ENCODE measurements at places on chromosomes 1 and 21.

GRCh38 chr1:171739656-171740055 is 2.2 kb downstream of the VAMP4 start:
- H3K4me1 ChIP-seq = peaks cover 49% of the 10 kb centered on the region
- DNase-seq = no peak
- H3K4me3 ChIP-seq = peak overlapping the region; percentile 42
- peaks cover 19% of the 10 kb centered on the region for H3K36me3 ChIP-seq
- H3K27me3 ChIP-seq = no peaks in the 10 kb centered on the region

GRCh38 chr1:173015629-173016028 is 35.1 kb downstream of the TNFSF18 start:
- no peak overlapping the region for H3K4me3 ChIP-seq
- H3K27me3 ChIP-seq = no peaks in the 10 kb centered on the region
- H3K36me3 ChIP-seq = no peaks in the 10 kb centered on the region
- H3K27ac ChIP-seq = no peak overlapping the region
- DNase-seq = no peak
- H3K4me1 ChIP-seq = peaks cover 8% of the 10 kb centered on the region

GRCh38 chr1:153774780-153775457 is at the start of gene SLC27A3:
Gene SLC27A3 (plus strand): TSS chr1:153775407. CDS start chr1:153775498, 91 bp downstream.
- peak within 1 kb of the TSS; percentile 82 for H3K4me3 ChIP-seq
- H3K36me3 ChIP-seq = peaks cover 4% of the 10 kb centered on the region
- DNase-seq = peak; percentile 29
- H3K27ac ChIP-seq = peak within 1 kb of the TSS; percentile 62
- H3K27me3 ChIP-seq = no peaks in the 10 kb centered on the region

- DNase-seq = no peak
- no peak overlapping the region for H3K4me3 ChIP-seq
- peaks cover 3% of the 10 kb centered on the region for H3K4me1 ChIP-seq
- H3K27me3 ChIP-seq = peaks cover 55% of the 10 kb centered on the region
- H3K36me3 ChIP-seq = no peaks in the 10 kb centered on the region
- H3K27ac ChIP-seq = no peak overlapping the region
These were observed 5.2 kb downstream of the HES3 start for GRCh38 chr1:6248932-6249738.

Data from activated naive CD8-positive, alpha-beta T cell treated with anti-CD3 and anti-CD28 coated beads for 36 hours (primary cell).